Caudate nucleus (tissue), 63 donors: ENCODE measurements at places on chromosomes 13 and 19.
A peak's percentile ranks its signal among the peaks of the same experiment; 100 is the strongest.

GRCh38 chr19:13781547-13781946 lies 7.3 kb downstream of the C19orf53 start:
- no peak for DNase-seq

GRCh38 chr13:53143757-53144339 lies 115.2 kb downstream of the OLFM4 start:
- DNase-seq, result no peak

DNA sequence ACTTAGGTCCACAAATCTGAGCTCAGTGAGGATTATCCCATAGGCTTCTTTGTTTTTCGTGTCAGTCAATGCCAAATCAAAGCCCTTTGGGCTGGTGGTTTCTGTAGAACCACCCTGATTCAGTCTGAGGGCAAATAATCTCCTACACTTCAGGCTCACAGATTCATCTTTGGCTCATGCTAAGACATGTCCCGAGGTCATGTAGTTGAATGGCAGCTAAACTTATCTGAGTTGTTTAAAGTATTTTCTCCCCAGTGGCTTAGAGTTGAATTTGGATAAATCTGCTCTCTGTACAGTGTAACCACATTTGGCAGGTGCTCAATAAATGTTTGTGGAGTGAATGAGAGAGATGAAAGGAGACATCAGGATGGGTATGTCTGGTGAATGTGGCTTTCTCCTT lies 13.1 kb upstream of the SLC25A42 start:
- no peak for DNase-seq

DNA sequence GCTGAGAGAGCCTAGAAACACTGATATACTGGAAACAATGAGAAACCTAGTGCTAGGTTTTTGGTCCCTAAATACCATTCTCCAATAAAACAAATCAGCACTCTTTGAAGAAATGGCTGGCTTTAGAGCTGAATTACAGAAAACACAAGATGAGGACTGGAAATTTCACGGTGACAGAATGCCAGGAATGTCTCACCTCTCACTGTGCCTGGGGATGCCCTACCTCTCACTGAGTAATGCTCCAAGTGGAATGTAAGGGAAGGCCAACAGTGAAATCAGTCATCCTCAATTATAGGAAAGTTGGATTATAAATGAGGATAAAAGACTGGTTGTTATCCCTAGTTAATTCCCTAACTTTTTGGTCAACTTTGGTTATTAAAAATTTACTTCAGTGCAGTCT lies 259.0 kb downstream of the NALCN start:
- no peak for DNase-seq

- no peak for DNase-seq
Observed at GRCh38 chr13:32045537-32045936, 14.0 kb downstream of the FRY start.

DNA sequence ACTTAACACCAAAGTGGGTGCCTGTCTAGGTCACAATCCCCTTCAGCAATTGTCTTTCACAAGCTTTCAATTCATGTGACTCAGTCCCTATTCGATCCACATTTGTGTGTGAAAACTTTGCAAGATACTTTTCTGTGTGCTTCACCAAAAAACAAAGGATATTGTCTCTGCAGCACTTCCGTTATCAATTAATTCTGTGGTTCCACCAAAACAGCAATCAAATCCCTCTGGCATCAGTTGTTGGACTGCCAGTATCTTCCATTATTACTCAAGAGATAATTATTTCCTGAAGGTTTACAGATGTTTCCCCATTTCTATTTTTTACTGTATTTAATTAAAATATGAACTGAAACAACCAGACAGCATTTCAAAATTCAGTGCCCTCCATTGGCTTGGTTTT lies 481.4 kb downstream of the SUCLA2 start:
- DNase-seq, result no peak

GRCh38 chr19:3274245-3274941 lies 49.9 kb downstream of the CELF5 start:
- DNase-seq, result no peak

- DNase-seq, result no peak
Observed at GRCh38 chr13:48712141-48712540, 58.4 kb downstream of the CYSLTR2 start.

DNA sequence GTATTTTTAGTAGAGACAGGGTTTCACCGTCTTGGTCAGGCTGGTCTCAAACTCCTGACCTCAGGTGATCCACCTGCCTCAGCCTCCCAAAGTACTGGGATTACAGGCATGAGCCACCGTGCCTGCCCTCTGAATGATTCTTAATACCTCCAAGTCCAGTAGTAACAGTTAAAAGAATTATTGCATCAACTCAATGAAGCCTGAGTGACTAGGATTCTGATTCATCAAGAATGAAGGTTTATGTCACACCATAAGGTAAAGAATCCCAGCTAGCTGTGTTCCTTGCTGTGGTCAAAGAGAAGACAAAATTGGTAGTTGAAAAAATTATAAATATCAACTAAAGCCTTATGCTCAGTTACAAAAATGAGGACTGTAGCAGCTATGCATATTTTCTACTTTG lies 81.2 kb upstream of the ABCC4 start:
- no peak for DNase-seq

DNA sequence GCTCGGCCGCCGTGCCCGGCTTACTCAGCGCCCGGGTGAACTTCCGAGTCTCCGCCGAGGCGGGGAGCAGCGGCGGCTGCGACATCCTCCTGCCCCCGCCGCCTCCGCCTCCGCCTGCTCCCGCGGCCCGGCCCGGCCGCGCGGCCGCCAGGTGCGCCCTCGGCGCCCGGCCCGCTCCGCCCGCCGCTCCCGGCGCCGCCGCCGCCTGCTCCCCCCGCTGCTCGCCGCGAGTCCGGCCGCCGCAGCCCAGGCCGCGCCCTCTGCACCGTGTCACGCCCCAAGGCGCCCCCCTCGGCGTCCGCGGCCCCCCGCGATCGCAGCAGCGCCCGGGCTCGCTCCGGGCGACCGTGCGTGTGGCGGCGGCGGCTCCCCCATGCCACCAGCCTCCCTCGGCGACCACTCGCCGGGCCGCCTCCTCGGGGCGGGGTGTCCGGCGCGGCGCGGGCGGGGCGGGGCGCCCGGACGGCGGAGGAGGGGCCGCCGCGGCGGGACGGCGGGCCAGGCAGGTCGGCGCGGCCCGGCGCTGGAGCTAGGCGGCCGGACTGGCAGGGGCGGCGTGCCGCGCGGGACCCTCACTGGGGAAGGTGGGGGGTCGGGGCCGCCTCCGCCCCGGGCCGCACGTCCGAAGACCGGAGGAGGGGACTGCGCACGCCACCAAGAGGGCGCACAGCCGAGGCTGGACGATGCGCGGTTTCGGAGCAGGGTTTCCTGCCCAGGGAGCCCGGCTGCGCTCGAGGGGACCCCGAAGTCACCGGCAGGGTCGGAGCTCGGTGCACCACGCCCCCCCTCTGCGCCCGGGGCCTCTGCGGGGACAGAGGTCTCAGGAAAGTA lies 108.6 kb upstream of the DOCK9 start:
- DNase-seq, result no peak

DNA sequence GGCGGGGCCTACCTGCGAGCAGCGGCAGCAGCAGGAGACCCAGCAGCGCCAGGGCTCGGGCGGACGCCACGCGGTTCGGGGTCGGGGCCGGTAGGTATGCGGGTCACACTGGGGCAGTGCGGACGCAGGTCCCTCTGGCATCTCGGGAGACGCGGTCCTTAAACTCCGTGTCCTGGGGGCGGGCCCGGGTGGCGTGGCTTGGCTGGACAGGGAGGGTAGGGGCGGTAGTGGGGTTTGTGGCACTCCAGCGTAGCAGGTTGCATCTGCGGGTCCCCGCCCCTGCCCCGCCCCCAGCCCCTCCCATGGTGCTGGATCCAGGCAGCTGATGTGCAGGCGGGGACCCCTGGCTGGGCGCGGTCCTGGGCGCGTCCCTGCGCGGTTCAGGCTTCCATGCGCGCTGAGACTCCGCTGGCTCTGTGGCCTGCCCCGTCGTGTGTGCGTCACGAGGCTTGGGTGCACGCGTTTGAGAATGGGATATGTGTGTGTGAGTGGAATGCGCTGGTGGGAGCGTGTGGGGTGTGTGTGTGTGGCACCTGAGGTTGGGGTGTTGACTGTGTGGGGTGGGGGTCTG lies 96.1 kb downstream of the WTIP start:
- DNase-seq, result no peak

GRCh38 chr19:43430142-43430710 lies 15.5 kb downstream of the TEX101 start:
- DNase-seq, result no peak

- DNase-seq, result no peak
Observed at GRCh38 chr13:75569576-75569975, 20.0 kb downstream of the UCHL3 start.

DNA sequence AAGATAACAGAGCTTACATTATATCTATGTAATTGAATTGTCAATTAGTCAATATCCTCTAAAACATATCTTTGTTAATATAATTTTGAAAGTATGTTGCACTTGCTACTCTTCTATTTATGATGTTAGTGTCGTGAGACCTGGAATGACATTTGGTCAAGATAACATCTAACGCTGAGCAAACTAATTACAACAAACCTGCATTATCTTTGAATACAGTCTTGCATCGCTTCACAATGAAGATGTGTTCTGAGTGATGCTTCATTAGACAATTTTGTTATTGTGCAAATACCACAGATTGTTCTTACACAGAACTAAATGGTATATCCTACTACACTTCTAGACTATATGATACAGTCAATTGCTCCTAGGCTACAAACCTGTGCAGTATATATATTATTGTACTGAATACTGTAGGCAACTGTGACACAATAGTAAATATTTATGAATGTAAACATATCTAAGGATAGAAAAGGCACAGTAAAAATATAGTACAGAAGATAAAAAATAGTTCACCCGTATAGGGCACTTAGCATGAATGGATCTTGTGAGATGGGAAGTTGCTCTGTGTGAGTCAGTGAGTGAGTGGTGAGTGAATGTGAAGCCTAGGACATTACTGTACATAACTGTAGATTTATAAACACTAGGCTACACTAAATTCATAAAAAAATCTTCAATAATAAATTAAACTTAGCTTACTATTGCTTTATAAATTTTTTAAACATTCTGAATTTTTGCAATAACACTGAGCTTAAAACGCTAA lies 1773.8 kb downstream of the PCDH9 start:
- no peak for DNase-seq

DNA sequence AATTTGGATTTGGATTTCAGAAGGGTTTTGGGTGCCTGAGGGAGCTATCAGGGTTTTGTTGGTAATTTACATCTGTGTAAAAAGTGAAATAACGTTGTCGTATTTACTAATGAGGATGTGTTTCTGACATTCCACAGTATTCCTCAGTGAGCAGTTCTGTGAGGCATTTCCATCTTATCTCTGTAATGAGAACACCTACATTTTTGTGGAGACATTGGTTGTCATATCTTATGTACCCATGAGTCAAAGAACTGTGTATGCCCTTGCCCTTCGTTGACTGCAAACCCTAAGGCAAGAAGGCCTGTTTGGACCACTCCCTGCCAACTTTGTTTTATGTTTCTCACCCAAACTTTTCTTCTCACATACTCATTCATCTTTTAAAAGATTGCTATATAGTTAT lies 14.2 kb upstream of the IL17D start:
- DNase-seq, result no peak

DNA sequence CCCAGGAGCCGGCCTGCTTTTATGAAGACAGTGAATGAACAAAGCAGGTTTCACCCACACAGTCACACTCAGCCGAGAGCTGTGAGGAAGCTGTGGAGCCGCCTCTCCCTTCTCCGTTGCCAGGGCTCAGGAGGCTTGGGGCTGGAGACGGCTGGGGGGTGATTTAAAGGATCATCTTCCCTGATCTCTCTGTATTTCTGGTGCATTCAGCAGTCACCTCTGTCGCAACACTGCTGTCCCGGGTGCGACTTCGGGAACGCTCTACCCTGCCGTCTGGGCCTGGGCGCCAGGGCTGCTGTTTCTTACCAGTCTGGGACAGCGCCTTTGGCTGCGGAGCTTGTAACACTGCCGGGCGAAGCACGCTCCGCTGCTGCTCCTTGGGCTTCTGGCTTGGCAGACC lies 18.1 kb downstream of the CAPS start:
- peak; percentile 54 for DNase-seq

- DNase-seq, result no peak
Observed at GRCh38 chr19:13962699-13963602, 10.6 kb downstream of the DCAF15 start.

- no peak for DNase-seq
Observed at GRCh38 chr13:51494156-51494555, 41.3 kb upstream of the INTS6 start.

- DNase-seq, result no peak
Observed at GRCh38 chr13:102675115-102675514, 19.7 kb downstream of the METTL21C start.

DNA sequence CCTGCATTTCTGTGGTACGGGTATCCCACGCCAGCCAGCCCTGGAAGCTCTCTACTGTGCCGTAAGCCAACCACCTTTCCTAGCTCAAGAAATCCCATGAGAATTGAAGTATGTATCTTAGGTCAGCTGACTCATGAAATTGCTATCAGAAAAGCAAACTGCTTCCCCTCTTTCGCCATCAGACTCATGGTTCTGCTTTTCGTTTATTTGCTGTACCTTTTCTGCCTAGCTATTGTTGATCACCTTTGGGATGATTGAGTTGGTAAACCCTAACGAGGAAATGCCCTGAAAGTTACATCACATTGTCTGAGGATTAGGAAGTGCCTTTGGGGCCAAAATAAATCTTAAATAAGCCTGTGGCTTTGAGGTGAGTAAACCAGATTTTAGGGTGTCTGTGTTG lies at the start of gene ADGRE3:
ADGRE3 (minus strand) TSS at position 81 of the 400 bp plus-strand sequence; CDS start at position 7, 74 bp downstream.
- no peak for DNase-seq

DNA sequence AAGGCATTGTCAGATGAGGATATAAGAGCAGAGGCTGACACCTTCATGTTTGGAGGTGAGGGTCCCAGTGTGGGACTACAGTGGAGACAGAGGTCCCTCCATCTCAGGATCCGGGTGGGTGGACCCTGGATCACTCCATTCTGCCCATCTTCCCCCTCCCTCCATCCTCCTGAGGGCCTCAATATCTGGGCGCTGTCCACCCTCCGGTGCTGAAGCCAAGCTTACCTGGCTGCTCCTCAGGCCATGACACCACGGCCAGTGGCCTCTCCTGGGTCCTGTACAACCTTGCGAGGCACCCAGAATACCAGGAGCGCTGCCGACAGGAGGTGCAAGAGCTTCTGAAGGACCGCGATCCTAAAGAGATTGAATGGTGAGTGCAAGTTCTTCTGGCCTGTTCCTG lies 11.9 kb downstream of the CYP4F12 start:
- no peak for DNase-seq

- DNase-seq, result no peak
Observed at GRCh38 chr13:94464771-94465170, 14.7 kb downstream of the DCT start.
